Right lung (tissue), 10 donors: ENCODE measurements at places on chromosomes 2 and 18. TPM values are rescaled to one million over a fixed set of nuclear protein-coding genes. Genes with fewer than 3 reads are reported as not detected.
A peak's percentile ranks its signal among the peaks of the same experiment; 100 is the strongest.

- peak; percentile 45 for DNase-seq
Measured at GRCh38 chr18:57447154-57447621, 12.0 kb downstream of the ONECUT2 start.

DNA sequence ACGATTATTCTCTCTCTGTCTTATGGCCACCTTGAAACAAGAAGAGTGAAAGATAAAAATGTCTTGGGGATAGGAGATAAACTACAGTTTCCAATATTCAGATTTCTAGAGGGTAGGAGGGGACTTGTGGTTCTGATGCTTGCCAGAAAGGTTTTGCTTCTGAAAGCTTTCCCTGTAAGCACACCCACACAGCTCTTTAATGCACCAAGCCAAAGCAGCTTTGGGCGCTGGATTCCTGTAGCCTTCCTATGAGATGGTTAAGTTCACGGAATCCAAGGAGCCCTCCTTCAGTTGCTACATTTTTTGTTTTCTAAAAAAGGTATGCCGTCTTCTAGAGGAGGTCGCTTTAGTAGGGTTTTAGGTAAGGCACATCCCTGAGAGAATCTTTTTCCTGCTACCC, 4.9 kb downstream of the LRRTM1 start:
- no peak for DNase-seq

LIMS2 gene
- 19.5 TPM for polyA plus RNA-seq

PCARE gene
- 0.05 TPM for polyA plus RNA-seq

DNA sequence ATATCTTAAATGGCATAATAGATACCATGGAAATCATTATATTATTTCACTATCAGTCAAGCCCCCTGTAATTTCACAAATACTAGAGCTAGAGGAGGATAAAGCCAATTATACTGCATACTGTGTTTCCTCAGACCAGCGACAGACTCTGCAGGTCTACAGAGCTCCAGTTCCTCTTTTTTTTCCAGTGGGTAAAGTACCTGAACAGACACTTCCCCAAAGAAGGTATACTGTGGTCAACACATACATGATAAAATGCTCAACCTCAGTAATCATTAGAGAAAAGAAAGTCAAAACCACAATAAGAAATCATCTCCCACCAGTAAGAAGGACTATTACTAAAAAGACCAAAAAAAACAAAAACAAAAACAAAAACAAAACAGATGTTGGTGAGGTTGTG, 44.6 kb downstream of the SCN7A start:
- DNase-seq, result no peak

DNA sequence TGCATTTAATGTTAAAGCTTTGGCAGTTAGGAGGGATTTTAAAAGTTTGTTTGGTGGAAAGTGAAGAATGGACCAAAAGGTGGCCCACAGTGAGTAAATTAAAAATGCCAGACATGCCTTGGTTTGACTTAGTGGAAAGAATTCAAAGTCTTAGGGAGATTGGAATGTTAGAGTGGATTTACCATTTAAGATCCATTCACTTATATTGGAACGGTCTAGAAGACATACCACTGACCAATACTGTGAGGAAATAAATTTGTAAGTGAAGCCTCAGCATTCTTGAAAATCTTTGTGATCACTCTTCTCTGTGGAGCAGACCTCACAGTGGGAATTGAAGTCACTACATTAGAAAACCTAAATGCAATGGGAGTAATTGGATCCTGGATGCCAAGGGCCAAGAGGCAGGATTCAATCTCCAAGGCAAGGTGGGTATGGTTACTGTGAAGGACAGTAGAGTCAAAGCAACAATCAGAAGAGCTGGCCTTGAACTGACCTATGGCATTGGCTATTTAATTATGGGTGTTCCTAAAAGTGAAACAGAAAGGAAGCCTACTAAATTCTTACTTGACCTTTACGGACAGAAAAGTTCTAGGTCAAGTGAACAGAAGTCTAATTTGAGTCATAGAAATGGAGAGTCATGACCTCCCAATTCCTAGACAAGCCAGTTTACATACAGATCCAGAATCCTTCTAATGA, 40.2 kb upstream of the VRK2 start:
- no peak for DNase-seq

SIX2 gene
- 0.10 TPM for polyA plus RNA-seq
